Activated T-helper 1 cell treated with anti-CD3 and anti-CD28 coated beads, Interleukin-2, amount 50 U/mL, for 16 hours (primary cell): ENCODE measurements at places on chromosomes 16 and 17.

GRCh38 chr16:79982862-79983261 lies 382.3 kb upstream of the MAF start:
- DNase-seq = no peak

- DNase-seq = no peak
These were observed 21.4 kb upstream of the C17orf113 start for GRCh38 chr17:42071810-42072209.

GRCh38 chr17:11539637-11540036 lies 58.6 kb upstream of the DNAH9 start:
- DNase-seq = no peak

GRCh38 chr17:15180121-15180561 lies 85.0 kb downstream of the PMP22 start:
- DNase-seq = no peak
